ENCODE measurements at places on chromosomes 6 and 20.

DNA sequence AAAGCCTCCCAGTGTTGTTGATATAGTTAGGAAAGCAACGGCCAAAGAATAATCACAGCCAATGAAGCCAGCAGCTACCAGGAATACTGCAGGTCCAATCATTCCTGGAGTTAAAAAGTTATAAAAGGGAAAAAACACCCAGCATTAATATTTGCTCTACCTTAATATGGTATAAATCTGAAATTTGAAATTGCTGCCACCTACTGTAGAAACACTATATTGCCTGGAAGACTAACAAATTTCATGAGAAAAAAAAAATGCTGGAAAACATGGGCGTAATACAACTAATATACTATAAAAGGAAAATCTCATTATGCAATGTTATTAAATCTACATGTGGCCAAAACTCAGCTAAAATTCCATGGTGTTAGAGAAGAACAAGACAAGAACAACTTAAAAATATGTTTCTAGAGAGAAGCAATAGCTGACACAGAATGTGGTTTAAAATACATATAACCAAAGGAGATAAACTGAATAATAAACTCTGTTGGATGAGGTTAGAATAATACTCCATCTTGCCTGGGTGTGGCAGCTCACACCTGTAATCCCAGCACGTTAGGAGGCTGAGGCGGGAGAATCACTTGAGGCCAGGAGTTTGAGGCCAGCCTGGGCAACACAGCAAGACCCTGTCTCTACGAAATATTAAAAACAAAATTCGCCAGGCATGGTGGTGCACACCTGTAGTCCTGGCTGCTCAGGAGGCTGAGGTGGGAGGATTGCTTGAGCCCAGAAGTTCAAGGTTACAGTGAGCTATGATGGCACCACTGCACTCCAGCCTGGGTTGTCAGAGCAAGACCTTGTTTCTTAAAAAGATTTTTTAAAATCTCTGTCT, 43.1 kb downstream of the SLC17A5 start:
- no peak for DNase-seq

DNA sequence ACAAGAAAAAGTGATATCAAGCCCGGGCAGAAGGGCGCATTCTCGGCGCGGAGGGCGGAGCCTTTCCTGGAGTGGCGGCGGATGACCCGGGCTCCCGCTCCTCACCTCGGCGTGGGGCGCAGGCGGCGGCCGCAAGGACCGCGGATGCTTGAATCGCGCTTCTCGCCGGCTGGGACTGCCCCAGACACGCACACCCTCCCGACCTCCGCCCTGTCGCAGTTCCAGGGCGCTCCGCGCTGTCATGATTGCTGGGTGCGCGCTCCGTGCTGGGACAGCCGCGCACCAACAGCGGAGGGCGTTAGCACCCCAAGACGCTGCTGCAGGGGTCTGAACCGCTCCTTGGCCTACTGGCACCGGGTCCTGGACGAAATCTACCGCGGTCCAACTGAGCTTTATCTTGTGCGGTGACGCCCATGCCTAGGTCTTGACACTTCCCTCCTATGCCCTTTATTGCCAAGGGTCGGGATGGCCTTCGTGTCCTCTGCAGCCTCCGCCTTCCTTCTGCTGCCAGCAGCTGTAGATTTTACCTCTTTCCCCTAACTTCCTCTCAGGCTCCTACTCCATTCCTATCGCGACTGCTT, 43.3 kb downstream of the IRAK1BP1 start:
- DNase-seq, result no peak

DNA sequence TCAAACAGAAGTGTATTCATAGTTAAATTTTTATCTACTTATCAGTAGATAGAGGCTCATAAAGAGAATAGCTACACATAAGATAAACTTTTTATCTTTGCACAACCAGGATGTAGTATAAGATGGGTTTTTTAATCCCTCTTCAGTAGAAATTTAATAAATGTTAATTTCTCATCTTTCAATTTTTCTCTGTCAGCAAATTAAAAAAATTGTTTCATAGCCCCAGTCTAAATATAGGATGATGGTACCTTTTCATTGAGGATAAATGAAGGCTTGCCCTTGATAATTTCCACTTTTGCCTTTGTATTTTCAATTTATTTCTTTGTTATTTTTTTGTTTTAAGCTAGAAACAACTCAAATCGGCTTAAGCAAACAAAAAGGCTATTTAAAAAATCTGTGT, 251.2 kb upstream of the NOX3 start:
- DNase-seq, result no peak

GRCh38 chr20:43917380-43917779, 2.7 kb downstream of the TOX2 start:
- no peak for DNase-seq

- DNase-seq, result no peak
Measured at GRCh38 chr6:34143884-34144580, 1.9 kb downstream of the GRM4 start.

Data from hippocampal formation (tissue), 2 donors.